ENCODE measurements at places on chromosomes 2 and 18. TPM values are rescaled to one million over a fixed set of nuclear protein-coding genes. Genes with fewer than 3 reads are reported as not detected.

GRCh38 chr2:189002079-189002478 is 27.9 kb downstream of the COL3A1 start:
- DNase-seq: no peak

DNA sequence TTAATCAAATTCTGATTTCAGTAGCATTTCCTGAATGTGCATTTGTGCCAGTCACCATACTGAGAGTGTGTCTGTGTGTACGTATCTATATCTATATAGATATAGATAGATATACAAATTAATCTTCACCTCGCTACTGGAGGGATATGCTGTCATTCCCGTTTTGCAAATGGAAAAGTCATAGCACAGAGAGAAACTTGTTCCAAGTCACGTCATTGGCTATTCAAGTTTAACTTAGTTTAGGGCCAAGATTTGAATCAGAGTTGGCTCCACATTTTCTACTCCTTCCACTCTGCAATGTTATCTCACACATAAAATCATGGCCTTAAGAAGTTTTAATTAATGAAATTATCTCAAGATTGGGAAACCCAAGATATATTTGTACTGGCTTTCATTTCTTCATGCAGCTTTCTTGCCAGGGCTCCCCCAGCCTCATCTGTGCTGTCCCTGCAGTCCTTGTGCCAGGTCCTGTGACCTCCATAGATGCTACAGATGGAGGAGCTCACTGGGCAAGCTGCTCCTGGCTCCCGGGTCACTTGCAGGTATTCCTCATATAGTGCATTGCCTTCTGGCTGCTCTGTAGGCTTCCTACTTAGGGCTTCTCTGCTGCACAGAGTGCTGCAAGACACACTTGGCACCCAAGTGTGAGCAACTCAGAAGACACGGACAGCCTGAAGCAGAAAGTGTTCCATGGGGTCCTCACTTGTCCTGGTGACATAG is 245.8 kb downstream of the KCNS3 start:
- DNase-seq: no peak

GRCh38 chr18:34844732-34845459 is 134.8 kb downstream of the DTNA start:
- DNase-seq: no peak

DNA sequence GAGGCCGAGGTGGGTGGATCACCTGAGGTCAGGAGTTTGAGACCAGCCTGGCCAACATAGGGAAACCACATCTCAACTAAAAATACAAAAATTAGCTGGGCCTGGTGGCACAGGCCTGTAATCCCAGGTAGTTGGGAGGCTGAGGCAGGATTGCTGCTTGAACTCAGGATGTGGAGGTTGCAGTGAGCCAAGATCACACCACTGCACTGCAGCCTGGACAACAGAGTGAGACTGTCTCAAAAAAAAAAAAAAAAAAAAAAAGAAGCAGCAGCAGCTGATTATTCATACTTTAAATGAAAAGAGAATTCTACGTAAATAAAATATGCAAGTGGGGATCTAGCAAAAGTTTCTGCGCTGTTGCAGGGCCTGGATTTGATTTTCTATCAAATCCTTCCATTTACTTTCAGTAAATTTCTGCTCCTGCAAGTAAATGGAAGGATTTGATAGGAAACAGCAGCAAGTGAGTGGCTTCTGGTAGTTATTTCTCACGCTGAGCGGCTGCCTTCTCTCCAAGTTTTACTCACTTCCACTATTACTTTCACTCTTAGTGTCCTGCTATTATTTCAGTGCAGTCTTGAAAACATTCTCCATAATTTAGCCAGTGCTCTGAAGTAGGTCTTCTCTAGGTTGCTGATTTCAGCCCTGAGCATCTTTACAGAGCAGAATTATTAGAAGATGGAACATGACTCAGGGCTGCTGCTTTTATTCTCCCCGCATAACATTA is 68.4 kb downstream of the SLC16A14 start:
- no peak for DNase-seq

DNA sequence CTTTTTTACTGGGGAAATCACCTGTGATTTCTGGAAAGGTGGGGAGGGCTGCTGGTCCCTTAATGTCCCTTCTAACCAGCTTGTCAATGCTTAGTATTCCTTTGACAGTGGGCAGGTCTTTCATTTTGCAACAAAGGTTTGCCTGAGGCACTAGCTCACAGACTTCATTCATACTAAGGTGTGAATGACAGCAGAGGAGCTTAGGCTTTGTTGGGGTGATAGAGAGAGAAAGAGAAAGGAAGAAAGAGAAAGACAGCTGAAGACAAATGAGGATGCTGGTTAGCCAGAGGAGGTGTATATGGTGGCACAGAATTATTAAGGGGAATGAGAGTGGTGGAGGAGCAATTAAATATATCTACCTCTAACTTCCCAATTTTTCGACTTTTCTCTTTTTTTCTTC is 28.9 kb upstream of the GTF2A1L start:
- DNase-seq: no peak

The BUB1 gene
- total RNA-seq: 15.6 TPM

- no peak for DNase-seq
Measured at GRCh38 chr2:102473631-102474030, 605 bp downstream of the SLC9A4 start.

GRCh38 chr2:73258186-73258912 is 24.2 kb downstream of the CCT7 start:
- no peak for DNase-seq
